PC-9 (cell line): ENCODE measurements at places on chromosomes 16 and 17.
A peak's percentile ranks its signal among the peaks of the same experiment; 100 is the strongest.

DNA sequence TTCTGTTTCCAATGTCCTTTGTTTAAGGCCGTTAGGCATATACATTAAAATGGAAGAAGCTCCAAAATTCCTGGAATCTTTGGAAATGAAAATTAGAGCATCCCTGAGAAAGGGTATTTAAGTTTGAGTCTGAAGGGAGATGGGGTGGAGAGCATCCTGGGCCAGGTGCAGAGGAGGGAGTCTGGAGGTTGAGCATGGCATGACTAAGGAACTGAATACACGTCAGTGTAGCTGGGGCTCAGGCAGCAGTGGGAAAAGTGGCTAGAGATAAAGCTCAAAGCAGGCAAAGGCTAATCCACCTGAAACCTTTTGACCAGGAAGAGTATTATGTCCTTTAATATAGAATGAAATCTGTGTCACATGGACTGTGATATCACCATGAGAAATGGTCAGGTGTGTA is 669.0 kb upstream of the RBFOX1 start:
- DNase-seq = no peak
- no peaks in the 10 kb centered on the region for H3K4me1 ChIP-seq
- no peak overlapping the region for H3K27ac ChIP-seq
- no peaks in the 10 kb centered on the region for H3K36me3 ChIP-seq

DNA sequence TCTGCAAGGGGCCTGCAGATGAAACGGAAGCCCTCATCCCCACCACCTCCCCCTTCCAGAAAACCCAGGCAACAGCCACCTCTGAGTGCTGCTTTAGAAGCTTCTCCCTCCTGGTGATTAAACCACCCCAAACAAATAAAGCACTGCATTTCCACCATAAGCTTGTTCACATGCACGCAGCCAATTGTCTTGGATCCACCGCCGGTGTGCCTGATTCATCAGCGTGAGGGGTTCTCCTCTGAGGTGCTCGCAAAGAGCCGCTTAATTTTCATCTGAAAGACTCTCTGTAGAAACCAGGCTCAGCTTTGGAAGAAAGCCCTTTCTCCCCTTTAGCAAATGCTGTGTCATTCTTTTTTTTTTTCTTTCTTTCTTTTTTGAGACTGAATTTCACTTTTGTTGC is 155.2 kb upstream of the EEF2KMT start:
- no peak overlapping the region for H3K27ac ChIP-seq
- H3K4me1 ChIP-seq = no peaks in the 10 kb centered on the region
- peaks cover 21% of the 10 kb centered on the region; the same call in 1 of the 2 replicates for H3K27me3 ChIP-seq

DNA sequence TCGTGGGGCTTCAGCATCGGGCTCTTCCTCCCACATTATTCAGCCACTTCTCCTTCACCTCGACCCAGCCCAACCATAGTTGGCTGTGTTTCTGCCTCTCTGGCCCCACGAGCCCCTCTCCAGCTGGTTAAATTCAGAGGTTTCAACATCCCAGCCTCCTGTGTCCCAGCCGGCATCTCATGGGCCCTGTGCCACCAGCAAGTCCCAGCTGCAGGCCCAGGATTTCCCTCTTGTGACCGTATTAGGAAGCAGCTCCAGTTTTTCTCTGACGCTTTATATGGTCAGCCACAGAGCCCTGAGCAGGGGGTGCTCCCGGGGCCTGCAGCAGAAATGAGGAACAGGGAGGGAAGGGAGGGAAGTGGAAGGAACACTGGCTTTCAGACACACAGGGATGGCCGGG is 27.4 kb downstream of the MYH11 start:
- no peaks in the 10 kb centered on the region for H3K36me3 ChIP-seq
- H3K27me3 ChIP-seq = no peaks in the 10 kb centered on the region
- no peak for DNase-seq
- H3K4me3 ChIP-seq = no peak overlapping the region
- H3K27ac ChIP-seq = no peak overlapping the region

DNA sequence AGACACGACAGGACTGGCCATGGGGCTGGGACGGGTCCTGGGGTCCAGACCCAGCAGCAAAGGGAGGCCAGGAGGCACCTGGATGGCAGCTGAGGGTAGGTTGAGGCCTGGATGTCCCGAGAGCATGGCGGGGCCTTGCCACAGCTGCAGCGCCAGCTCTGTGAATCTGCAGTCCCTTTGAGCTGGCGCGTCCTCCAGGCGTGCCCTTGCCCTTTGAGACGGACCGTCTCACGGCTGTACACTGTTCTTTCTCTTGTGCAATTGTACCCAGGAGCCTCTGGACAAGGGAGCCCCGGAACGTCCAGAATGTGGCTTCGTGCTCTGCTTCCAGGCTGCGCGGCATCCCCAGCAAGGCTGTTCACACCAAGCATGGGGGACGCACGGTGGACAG is 69.5 kb upstream of the CIBAR2 start:
- peaks cover 6% of the 10 kb centered on the region; the same call in 1 of the 2 replicates for H3K36me3 ChIP-seq
- no peaks in the 10 kb centered on the region for H3K27me3 ChIP-seq
- H3K27ac ChIP-seq = no peak overlapping the region
- H3K4me3 ChIP-seq = no peak overlapping the region

GRCh38 chr17:3963237-3964201 is 718 bp downstream of the ATP2A3 start:
- H3K4me3 ChIP-seq = no peak overlapping the region
- no peak overlapping the region for H3K27ac ChIP-seq
- no peak for DNase-seq
- no peaks in the 10 kb centered on the region for H3K27me3 ChIP-seq
- H3K4me1 ChIP-seq = peaks cover 25% of the 10 kb centered on the region

- no peak overlapping the region for H3K27ac ChIP-seq
- H3K4me3 ChIP-seq = no peak overlapping the region
- DNase-seq = no peak
- H3K4me1 ChIP-seq = no peaks in the 10 kb centered on the region
- H3K27me3 ChIP-seq = no peaks in the 10 kb centered on the region; the same call in 1 of the 2 replicates
- no peaks in the 10 kb centered on the region for H3K36me3 ChIP-seq
Observed at GRCh38 chr17:55897301-55897700, 146.4 kb downstream of the PCTP start.

- H3K27ac ChIP-seq = no peak overlapping the region
- no peaks in the 10 kb centered on the region for H3K27me3 ChIP-seq
- no peaks in the 10 kb centered on the region for H3K36me3 ChIP-seq
- DNase-seq = no peak
- no peaks in the 10 kb centered on the region for H3K4me1 ChIP-seq
- H3K4me3 ChIP-seq = no peak overlapping the region
Observed at GRCh38 chr16:23893986-23894385, 58.2 kb downstream of the PRKCB start.

DNA sequence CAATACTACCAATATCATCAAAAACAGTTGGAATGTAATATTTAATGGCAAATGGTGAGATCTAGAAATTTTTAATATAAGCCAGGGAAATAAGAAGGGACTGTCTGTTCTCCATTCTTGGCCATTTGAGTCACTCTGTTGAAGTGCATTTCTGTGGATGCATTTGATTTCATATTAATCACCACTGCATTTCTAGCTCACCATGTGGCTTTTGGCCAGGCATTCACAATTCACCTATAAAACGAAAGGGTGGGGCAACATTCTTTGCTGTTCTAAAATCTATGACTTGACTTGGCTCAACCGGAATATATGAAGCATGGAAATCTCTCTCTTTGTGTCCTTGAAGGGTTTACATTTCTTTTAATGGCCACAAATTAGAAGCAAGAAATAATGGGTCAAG is 483.0 kb downstream of the SLC39A11 start:
- H3K4me3 ChIP-seq = no peak overlapping the region
- no peak for DNase-seq
- peak overlapping the region; percentile 72 for H3K27ac ChIP-seq
- H3K4me1 ChIP-seq = peaks cover 43% of the 10 kb centered on the region
- no peaks in the 10 kb centered on the region for H3K27me3 ChIP-seq
- H3K36me3 ChIP-seq = no peaks in the 10 kb centered on the region

- no peaks in the 10 kb centered on the region for H3K27me3 ChIP-seq
- no peak overlapping the region for H3K4me3 ChIP-seq
- H3K36me3 ChIP-seq = no peaks in the 10 kb centered on the region
Observed at GRCh38 chr17:31915456-31916100, 14.1 kb upstream of the UTP6 start.

DNA sequence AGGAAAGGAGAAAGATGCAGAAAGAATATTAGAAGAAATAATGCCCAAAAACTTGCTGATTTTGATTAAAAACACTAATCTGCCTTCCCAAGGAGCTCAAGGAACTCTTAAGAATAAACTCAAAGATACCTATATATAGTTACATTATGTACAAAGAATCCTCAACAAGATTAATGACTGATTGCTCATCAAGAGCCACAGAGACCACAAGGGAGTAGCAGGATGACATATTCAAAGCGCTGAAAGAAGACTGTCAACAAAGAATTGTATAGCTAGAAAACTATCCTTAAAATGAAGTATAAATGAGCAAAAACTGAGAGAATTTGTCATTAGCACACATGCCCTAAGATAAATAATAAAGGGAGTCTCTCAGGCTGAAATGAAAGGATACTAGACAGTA is 6.2 kb downstream of the LPCAT2 start:
- H3K27me3 ChIP-seq = no peaks in the 10 kb centered on the region
- no peak overlapping the region for H3K27ac ChIP-seq
- no peak for DNase-seq
- peaks cover 35% of the 10 kb centered on the region for H3K36me3 ChIP-seq
- no peak overlapping the region for H3K4me3 ChIP-seq

- no peak overlapping the region for H3K27ac ChIP-seq
- H3K4me3 ChIP-seq = no peak overlapping the region
- H3K4me1 ChIP-seq = no peaks in the 10 kb centered on the region
- no peaks in the 10 kb centered on the region for H3K36me3 ChIP-seq
- no peak for DNase-seq
Observed at GRCh38 chr17:2691069-2691871, 20.3 kb downstream of the CLUH start.

GRCh38 chr17:49471089-49471683 is 23.9 kb upstream of the NGFR start:
- no peak overlapping the region for H3K4me3 ChIP-seq
- H3K27me3 ChIP-seq = peaks cover 92% of the 10 kb centered on the region
- no peaks in the 10 kb centered on the region for H3K36me3 ChIP-seq
- H3K4me1 ChIP-seq = no peaks in the 10 kb centered on the region
